ENCODE measurements at places on chromosomes 5 and 9.

DNA sequence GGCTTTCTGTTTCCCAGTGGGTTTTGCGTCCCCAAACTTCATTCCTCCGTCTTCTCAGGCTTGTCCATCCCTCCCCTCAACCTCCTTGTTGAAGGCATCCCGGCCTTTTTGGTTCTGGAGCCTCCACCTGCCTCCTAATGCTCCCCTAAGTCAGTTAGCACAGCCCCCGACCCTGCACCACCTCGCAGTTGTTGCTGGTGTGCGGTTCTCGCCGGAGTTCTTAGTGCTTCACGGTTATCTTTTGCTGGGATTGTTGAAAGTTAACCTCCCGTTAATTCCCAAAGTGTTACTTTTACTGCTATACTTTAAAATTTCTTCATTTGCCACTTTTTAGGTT, 447 bp downstream of the UBLCP1 start:
- no peak for DNase-seq

GRCh38 chr9:1956958-1957357, 58.2 kb upstream of the SMARCA2 start:
- no peak for DNase-seq

GRCh38 chr9:17272536-17272935, 137.7 kb downstream of the CNTLN start:
- DNase-seq, result no peak

DNA sequence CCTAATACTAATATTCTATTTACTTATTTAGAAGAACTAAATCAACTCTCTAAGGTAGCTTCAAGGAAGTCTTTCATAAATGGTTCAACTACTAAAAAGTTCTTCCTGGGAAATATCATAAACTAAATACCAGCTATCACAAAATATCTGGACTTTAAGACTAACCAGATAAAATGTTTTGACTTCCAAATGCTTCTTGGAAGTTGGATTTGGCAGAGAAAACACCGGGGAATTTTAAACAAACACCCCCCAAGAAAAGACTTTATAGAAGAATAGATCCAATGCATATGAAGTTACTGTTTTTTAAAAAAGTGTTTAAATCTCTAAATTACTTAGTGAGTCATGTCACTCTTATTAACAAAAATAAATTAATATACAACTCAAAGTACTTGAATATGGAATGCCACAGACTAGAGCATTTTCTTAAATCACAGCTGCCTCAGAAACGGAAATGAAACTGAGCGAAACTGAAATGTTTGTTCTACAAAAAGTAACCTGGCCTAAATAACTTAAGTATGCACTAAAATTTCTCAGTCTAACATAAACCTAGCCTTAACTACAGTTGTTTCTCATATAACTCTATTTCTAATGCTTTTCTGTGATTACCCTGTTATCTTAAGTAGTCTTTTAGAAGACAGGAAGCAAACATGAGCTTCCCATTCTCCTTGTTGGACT, 6.8 kb downstream of the ABCA1 start:
- DNase-seq, result no peak

GRCh38 chr9:124369231-124369797, 45.9 kb downstream of the PSMB7 start:
- DNase-seq, result no peak

Data from NCI-H1436 (cell line).